ENCODE measurements at places on chromosomes 5 and 9.
A peak's percentile ranks its signal among the peaks of the same experiment; 100 is the strongest.

DNA sequence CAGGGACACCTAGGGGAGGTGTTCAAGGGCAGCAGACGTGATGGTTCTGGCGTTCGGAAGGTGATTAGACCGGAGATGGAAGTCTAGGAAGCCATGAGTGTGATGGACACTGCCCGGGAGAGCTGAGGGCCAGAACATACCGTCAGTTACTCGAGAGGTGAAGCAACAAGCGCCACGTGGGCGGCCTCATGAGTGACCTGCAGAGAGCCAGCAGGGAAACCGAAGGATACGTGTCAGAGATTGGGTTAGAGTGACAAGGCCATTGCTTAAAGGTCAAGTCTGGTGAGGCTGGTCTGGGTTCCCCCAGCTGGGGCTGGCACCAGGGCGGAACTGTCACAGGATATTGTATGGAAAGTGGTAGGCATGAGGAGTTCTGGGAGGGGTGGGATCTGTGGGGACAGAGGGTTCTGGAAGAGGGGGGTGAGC is 60.0 kb downstream of the C9orf50 start:
- DNase-seq = no peak

DNA sequence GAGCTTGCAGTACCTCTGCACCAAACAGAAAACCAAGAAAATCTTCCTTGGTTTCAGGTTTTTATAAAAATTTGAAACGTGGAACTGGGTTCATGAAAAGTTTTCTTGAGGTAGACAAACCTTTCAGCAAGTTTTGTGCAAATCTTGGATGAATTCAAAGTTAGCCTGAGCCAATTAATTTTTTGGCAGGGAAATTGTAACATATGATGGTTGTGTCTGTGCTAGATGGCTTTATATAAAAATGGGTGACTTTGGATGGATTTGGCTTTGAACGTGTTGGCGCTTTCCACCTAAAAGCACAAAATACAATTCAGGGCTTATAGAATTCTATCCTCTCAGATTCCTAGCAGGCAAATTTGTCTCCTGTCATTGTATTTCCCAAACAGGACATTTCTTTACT is 524.4 kb downstream of the CAAP1 start:
- DNase-seq = no peak

- no peak for DNase-seq
These were observed 4.5 kb downstream of the CMYA5 start for GRCh38 chr5:79694183-79694582.

DNA sequence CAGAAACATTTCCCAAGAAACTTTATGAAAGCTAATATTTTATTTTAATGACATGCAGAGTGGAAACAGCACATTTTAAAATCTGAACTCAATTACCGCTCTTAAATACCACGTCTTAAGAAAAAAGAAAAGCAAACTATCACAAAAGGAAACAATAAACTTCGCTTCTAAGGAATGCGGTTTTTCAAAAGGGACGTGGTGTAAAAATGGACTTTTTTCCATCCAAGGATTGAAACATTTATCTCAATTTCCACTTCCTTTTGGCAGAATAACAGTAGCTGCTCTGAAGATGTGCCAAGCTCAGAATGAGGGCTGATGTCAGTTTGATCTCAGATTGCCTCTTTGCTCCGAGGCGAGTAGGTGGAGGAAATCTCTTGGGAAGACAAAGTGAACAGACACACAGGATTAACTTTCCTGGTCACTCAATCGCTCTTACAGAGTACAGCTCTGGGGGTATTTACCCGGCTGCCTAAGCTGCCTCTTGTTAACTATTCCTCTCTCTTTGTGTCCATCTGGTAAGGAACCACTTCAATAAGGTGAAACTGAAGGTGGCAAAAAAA is 158.5 kb downstream of the TRPM6 start:
- DNase-seq = no peak

DNA sequence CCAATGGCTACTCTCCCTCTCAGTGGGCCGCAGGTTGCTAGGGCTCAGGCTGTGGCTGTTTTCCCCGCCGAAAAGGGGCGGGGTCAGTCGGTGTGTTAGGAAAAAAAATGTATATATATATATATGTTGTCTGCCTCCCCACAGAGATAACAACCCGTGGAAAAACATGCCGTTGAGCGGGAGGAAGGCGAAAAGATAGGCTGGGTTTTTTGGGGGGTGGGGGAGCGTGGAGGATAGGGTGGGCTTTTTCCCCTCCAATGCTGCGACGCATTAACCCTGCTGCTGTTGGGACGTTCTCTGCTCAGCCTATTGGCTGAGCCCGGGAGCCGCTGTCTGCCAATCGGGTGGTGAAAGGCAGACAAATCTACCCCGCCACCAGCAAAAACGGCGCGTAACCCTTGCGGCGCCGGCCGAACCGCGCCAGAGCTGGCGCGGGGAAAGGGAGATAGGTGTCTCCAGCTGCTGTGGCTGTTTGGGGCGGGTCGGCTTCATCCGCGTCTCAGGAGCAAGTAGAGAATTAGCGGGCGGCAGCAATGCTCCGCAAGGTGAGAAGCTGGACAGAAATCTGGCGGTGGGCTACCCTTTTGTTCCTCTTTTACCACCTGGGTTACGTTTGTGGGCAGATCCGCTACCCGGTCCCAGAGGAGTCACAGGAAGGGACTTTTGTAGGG is at the start of gene PCDHGC4:
TSS of gene PCDHGC4 (plus strand) at position 390 of the 671 bp plus-strand sequence. CDS start at position 534, 144 bp downstream.
- DNase-seq = no peak

DNA sequence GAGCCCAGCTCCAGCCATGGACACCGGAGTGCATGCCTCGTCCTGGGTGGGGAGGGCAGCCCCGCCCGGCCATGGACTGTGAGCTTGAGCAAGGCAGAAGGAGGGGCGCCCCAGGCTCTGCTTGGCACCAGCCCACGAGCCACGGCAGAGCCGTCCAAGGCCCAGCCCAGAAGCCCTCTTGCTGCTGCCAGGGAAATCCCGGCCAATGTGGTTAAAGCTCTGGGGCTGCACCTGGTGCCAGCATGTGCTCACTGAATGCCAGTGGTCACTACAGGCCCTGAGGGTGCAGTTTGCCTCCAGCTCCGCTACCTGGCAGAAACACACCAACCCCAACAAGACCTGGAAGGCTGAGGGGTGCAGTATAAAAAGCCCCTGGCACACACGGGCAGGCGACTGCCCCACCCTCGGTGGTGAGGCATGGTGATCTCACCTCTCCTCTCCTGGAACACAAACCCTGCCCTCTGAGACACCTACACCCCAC is 11.8 kb downstream of the BRD3 start:
- DNase-seq = peak; percentile 22

- peak; percentile 92 for DNase-seq
These were observed 40.3 kb upstream of the ABCA1 start for GRCh38 chr9:104968025-104968982.

- no peak for DNase-seq
These were observed 95.9 kb upstream of the SPRY4 start for GRCh38 chr5:142420561-142421227.

DNA sequence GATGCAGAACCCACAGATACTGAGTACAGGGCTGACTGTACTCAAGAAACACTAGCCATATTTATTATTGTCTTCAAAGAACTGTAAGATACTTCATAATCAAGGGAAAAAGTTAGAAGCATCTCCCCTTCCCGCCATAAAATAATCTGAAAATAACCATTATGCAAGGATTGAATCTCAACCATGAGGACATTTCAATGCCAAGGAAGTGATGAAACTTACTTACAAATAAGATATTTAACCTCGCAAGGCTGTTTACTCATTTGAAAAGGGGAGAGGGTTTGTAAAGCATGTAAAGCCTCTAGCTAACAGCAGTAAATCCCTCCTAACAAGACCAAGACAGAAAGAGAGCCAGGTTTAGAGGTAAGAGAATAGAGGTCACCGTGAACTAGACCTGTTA is 6.3 kb downstream of the MYO10 start:
- DNase-seq = no peak

DNA sequence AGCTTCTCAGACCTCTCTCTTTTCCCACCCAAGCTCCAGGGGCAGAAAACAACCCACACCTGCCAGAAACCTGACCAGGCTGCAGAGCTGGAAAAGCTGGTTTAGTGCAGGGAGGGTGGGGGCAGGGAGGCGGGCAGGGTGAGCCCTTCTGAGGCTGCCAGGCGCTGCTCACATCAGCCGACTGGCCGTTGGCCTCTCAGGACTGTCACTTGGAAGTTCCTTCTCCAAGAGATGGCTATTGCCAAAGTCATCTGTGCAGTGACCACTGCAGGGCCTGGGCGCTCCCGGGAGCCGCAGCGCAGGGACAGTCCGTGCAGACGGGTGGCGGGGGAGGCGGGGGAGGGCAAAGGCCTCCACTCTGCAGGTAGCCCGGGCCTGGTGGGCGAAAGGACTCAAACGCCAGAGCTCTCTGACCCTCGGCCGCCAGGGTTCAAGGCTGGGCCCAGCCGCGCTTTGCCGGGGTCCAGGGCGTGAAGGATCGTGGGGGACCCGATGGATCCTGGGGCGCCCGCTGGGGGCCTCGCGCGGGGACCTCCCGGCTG is 205.0 kb upstream of the IER5L start:
- DNase-seq = peak; percentile 37

DNA sequence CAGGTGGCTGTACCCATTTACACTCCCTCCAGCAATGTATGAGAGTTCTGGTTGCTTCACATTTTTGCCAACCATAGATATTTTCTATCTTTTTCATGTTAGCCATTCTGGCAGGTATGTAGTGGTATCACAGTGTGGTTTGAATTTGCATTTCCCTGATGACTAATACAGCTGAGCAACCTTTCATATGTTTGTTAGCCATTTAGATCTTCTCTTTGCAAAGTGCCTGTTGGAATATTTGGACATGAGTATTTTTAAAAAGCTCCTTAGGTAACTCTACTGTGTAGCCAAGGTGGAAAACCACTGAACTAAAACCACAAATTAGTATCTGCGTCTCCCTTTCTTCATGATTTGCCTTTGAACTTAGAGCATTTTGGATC is 31.9 kb downstream of the IRF1 start:
- no peak for DNase-seq

DNA sequence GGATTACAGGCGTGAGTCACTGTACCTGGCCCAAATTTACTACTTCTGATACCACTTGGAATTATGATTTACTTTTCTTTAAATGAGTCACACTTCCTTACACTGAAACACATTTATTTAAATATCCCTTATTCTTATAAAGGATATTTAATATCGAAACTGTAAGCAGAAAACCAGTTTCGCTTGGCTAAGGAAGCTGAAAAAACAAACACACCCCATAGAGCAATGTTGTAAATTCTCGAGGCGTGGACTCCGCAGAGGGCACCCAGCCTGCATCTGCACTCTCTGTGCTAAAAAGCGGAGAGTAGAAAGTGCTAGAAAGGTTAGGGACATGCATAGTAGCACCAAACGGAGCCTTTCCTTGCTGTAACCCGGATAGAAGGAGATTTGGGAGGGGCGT is 86.5 kb downstream of the HMCN2 start:
- DNase-seq = no peak

DNA sequence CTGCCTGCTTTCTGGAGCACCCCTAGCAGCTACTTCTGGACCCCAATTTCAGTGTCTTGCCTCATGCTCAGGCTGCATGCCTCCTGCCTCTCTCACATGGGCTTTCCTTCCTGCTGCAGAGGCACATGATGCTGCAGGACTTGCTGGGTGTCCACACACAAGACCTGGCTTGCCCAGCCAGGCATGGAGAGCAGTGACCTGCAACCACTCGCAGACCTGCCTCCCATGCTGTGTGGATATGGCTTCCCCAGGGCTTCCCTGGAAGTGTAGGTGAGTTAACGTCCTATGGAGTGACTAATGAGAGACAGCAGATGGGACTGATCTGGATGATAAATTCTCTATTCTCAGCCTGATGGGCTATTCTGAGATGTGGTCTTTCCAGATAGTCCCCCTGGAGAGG is 53.2 kb upstream of the SMIM32 start:
- no peak for DNase-seq
